CD14-positive monocyte (primary cell): ENCODE measurements at places on chromosomes 4 and X. TPM values are rescaled to one million over a fixed set of nuclear protein-coding genes. Genes with fewer than 3 reads are reported as not detected.
A peak's percentile ranks its signal among the peaks of the same experiment; 100 is the strongest.

GRCh38 chr4:76654791-76655190 lies 219.8 kb downstream of the SHROOM3 start:
- H3K36me3 ChIP-seq: no peaks in the 10 kb centered on the region
- DNase-seq: no peak
- no peak overlapping the region for H3K4me3 ChIP-seq
- H3K27ac ChIP-seq: no peak overlapping the region

GRCh38 chr4:47106561-47106960 lies 75.2 kb downstream of the GABRB1 start:
- H3K27me3 ChIP-seq: no peaks in the 10 kb centered on the region
- H3K36me3 ChIP-seq: no peaks in the 10 kb centered on the region
- no peak overlapping the region for H3K27ac ChIP-seq
- no peak overlapping the region for H3K4me3 ChIP-seq

GRCh38 chr4:150739591-150739990 lies 157.6 kb downstream of the MAB21L2 start:
- no peaks in the 10 kb centered on the region for H3K36me3 ChIP-seq
- H3K4me1 ChIP-seq: no peaks in the 10 kb centered on the region
- no peaks in the 10 kb centered on the region for H3K27me3 ChIP-seq

DNA sequence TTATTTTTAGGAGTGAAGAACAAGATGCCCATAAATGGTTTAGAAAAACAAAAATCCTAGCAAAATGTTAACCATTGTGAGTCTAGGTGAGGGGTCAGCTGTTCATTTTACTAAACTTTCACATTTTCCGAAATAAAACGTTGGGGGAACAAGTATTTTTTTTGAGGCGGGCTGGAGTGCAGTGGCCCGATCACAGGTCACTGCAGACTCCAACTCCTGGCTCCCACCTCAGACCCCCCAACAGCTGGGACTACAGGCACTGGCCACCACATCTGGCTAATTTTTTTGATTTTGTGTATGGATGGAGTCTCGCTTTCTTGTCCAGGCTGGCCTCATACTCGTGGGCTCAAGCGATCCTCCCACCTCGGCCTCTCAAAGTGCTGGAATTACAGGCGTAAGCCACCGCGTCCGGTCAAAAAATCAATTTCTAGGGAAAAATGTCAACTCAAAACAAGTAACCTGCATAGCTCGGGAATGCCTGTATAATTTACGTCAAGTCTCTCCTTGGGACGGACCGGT lies 742 bp upstream of the TAF1 start:
- H3K4me3 ChIP-seq: peak overlapping the region; percentile 77
- no peak for DNase-seq
- peaks cover 5% of the 10 kb centered on the region for H3K36me3 ChIP-seq
- no peaks in the 10 kb centered on the region for H3K27me3 ChIP-seq
- H3K4me1 ChIP-seq: peaks cover 12% of the 10 kb centered on the region

The MAGEB4 gene
- not detected for polyA plus RNA-seq

The CSAG2 gene
- polyA plus RNA-seq: not detected

The PRDM5 gene
- polyA plus RNA-seq: 0.17 TPM

The ODAPH gene
- polyA plus RNA-seq: not detected in 2 replicates
